ENCODE measurements at places on chromosomes 3 and 15.
A peak's percentile ranks its signal among the peaks of the same experiment; 100 is the strongest.

DNA sequence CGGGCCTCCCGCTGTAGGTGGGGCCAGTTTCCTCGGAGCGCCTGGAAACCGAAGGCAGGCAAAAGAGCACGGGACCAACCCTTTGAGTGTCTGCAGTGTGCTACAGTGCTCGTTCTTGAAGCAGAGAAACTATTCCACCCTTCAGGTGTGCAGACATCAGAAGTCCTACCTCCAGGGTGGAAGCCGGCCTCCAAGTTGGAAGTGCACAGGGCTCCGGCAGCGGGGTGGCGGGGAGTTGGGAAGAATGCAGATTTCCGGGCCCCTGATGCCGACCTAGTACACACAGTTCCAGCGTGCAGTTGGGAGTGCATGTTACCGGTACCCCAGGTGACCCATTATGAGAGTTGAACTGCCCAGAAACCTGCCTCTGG, 3.0 kb downstream of the KLF13 start:
- DNase-seq = no peak

DNA sequence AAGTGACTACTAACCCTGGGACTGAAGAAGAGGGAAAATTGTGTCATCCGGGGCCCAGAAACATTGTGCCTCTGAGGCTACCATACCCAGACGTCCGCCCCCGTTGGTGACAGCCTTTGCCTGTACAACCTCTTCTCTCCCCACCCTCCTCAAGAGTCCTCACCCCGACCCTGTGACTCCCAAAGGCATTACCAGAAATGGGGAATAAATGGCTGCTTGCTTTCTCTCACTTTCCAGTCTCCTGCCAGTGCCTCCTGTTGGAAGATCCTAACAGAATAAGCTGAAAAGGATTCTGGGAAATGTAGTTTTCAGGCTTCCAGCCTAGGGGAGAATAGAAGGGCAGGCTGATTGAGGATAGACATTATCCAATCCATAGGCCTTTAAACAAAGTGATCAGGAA, 30.8 kb upstream of the SLC25A36 start:
- peak; percentile 39 for DNase-seq

- no peak for DNase-seq
Measured at GRCh38 chr15:88083811-88084760, 172.5 kb downstream of the NTRK3 start.

DNA sequence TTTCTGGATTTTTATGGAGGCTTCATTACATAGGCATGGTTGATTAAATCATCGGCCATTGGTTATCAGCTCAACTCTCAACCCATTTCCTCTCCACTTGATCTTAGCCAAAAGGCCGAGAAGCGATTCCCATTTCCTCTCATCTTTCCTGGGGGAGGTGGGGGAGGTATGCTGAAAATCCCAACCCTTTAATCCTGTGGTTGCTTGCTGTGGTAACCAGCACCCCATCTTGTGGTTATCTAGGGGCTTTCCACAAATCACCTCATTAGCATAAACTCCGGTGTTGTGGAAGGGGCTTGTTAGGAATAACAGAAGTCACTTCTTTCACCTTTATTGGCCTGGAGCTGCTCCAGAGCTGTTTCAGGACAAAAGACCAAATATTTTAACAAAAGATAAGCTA, 20.9 kb downstream of the PDE8A start:
- DNase-seq = no peak

GRCh38 chr15:25134546-25134945, 179.8 kb downstream of the SNRPN start:
- DNase-seq = peak; percentile 5

DNA sequence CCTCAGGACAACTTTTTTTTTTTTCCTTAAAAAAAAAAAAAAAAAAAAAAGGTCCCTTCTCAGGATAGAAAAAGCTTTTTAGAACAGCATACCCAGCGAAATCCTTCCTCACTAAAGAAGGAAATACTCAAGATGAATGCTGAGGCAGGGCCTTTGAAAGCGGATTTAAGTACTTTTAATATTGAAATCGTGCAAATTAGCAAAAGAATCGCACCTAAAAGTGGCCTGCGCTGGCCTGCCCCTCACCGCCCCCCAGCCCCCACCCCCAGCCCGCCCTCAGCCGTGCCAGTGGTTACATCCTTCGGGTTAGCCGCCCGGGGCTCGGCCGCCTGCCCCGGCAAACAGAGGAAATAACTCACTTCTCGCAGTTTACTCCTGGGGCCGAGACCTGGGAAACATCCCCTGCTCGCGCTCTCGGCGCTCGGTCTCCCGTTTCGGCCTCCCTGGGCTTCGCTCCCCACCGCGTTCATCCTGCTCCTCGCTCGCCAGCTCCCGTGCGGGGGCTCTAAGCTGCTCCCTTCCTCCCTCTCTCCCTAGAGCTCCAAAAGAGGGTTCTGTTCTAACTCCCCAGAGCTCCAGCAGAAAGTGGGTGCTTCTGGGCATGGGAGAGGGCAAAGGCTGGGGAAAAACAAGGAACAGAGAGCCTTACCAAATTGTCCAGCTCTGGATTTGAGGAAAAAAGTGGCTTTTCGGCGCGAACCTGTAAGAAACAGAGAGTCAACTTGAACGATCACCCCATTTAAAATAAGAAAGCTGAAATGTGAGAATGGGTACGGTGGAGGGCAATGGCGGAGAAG, 5.2 kb downstream of the MEIS2 start:
- DNase-seq = peak; percentile 58

DNA sequence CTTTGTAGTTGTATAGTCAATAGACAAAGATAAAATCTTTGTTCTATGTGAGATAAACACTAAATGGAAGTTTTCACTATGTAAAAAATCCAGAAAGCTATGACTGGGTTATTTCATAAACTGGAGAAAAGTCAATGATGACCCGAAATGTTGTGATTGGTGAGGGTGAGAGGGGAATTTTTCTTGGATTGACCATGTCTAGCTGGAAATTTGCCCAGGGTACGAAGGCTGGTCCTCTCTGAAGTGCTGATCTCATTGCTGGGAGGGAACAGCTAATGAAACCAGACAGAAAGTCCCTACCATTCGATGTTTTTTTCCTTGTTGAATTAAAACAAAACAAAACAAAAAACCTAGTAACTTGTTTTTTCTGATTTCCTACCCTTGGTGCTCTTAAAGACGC, 14.3 kb downstream of the TPRG1 start:
- no peak for DNase-seq

GRCh38 chr3:191070201-191070600, 128.8 kb upstream of the OSTN start:
- no peak for DNase-seq

GRCh38 chr15:92909136-92909781, 9.1 kb downstream of the CHD2 start:
- peak; percentile 69 for DNase-seq

DNA sequence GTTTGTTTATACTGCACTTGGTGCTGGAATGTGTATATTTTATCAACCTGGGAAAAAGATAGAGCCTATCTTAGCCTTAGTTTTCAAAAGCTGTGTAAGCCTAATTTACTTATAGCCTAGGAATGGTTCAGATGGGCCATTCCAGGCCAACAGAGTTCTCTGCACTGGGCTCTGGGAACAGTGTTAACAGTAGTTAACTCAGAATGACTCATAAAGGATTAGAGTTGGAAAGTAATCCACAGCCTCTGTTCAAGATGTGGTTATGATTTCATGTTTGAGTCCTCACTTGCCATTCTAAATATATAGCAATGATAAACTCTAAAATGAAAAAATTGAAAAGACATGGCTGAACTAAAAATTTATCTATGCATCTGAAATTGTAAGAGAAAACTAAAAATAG, 22.6 kb upstream of the PEX5L start:
- no peak for DNase-seq

GRCh38 chr15:35444557-35445204, 101.3 kb downstream of the DPH6 start:
- peak; percentile 72 for DNase-seq

DNA sequence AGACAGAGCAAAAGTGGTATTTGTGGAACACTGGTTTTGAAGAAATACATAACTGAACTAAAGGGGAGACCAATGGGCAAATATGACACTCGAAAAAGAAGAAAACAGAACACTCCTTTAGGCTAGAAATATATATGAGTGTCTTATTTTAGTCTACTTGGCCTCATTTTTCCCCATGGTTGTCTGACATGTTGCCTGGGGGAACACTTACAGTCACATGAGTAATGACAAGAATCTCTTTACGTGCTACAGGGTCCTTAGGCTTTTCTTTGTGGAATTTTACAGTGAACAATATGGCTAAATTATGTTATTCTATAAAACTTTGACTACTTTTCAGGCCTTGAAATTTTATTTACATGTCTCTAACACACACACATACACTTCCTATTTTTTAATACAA, 17.6 kb downstream of the METTL6 start:
- no peak for DNase-seq

GRCh38 chr3:52234516-52235447, 4.2 kb downstream of the TWF2 start:
- DNase-seq = no peak

DNA sequence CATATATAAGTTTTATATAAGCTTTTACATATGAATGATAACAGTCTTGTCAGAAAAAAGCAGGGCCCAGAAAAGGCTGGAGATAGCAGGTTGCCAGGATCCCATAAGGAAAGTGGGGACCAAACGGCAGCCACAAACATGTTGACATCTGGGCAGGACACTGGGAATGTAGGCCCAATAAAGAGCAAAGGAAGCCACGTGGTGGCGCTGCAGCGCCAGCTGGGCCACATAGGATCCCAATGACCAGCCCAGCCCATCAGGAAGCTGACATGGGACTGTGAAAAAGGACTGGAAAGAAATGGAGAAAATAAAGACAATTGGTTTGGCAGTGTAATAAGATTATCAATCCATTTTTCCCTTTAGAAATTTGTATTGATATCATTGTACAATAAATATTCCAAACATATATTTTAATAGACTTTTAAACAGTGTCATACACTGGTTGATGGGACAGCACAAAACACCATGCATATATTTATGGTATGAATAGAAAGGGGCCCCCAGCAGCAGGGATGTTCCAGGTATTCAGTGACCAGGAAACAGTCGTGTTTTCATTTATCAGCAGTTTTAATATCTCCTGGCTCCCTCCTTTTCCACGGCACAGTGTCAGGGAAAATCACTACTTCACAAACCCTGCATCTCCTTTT, 89.0 kb upstream of the STRIT1 start:
- DNase-seq = peak; percentile 50

DNA sequence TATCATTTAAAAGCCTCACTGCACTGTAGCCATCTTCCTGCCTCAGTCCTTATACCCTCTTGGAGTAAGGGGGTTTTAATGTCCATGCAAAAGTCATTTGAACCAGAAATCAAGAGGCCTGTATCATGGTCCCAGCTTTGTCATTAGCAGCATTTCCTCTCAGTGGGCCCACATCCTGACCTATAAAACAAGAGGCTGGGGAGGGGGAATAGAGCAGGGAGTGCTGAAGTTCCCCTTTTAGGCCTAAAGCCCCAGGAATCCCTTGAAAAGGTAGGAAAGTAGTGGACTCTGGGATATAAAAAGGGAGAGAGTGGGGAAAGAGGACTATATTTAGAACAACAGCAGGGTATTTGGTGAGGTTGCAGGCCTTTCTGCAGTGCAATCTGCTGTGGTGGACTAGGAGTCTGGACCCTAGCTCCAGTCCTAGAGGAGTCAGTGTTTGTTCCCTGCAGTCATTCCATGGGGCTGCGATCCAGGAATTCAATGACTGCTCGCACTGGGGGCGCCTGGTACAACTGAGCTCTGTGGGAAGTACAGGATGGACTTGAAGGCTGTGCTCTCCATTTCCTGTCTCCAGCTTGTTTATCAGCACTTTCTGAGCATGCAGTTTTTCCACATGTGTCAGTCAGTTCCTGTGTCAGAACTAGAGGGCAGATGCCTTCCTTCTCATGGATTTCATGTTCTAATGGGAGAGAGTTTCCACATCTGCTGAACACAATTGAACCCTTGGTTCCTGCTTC, 46.8 kb downstream of the PDHB start:
- DNase-seq = peak; percentile 95

- DNase-seq = no peak
Measured at GRCh38 chr3:167361306-167361705, 18.8 kb downstream of the ZBBX start.

- DNase-seq = peak; percentile 26
Measured at GRCh38 chr3:46882377-46883053, 5.0 kb downstream of the PTH1R start.

- DNase-seq = peak; percentile 49
Measured at GRCh38 chr15:94327356-94327936, 96.1 kb downstream of the MCTP2 start.

GRCh38 chr3:46122091-46122490, 86.0 kb downstream of the CCR1 start:
- DNase-seq = no peak

GRCh38 chr15:27464941-27465612, 494.1 kb downstream of the GABRG3 start:
- DNase-seq = no peak

DNA sequence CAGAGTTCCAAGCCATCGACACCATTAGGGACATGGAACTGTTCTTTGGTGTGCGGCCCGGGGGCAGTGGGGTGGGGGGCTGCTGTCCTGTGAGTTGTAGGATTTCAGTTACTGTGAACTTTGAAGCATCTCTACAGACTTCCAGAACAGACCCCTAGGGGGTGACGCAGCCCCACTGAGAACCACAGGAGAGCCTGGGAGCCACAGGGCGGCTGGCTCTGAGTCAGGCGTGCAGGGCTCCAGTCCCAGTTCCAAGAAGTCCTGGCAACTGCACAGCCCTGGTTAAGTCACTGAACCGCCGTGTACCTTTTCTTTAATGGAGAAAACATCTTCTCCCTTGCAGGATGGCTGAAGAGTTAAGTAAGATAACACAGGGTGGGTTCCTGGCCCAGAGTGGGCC, 23.5 kb upstream of the LRTM1 start:
- DNase-seq = no peak

GRCh38 chr15:57595011-57595866, 3.5 kb downstream of the MYZAP start:
- peak; percentile 78 for DNase-seq

DNA sequence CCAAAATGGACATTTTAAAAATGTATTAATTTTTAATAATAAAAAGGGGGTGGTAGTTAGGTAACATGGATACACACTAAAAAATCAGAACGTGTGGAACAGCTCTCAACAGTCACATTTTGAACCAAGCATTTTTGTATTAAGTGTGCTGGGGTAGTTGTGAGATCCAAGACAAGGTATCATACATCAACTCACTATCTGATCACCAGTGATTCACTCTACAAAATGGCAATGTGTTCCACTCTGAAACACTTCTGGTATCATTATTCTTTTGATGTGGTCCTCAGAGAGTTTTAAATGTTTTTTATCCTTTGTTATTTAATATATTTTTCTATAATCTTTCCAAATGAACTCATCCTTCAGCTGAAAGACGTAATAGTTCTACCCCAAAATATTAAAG, 5.4 kb downstream of the HACL1 start:
- DNase-seq = no peak

DNA sequence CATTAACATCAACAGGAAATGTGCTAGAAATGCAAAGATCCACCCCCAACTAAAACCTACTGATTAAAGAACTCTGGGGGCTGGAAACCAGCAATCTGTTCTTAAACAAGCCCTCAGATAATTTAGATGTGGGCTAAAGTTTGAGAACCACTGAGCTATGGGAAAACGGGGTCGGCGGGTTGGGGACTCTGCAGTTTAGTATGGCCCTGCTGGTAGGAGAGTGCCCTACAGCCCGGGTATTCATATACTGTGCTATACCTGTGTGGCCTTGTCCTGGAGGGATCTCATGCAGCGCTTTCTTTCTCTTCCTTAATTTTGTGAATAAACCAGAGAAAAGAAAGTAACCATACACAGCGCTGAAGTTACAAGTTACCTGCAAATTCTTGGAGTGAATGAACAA, 189.7 kb upstream of the GBE1 start:
- DNase-seq = no peak

- no peak for DNase-seq
Measured at GRCh38 chr3:75329476-75330097, 334.5 kb upstream of the FRG2C start.

GRCh38 chr3:111691293-111691909, 96.3 kb upstream of the ZBED2 start:
- DNase-seq = peak; percentile 53

GRCh38 chr3:195221015-195221853, 49.7 kb downstream of the XXYLT1 start:
- peak; percentile 41 for DNase-seq

All from endothelial cell of umbilical vein (primary cell).